Cardiac septum (tissue), 1 donor: ENCODE measurements at places on chromosomes 2 and 18.

GRCh38 chr2:151459358-151459757 is 49.7 kb downstream of the RIF1 start:
- DNase-seq: no peak

DNA sequence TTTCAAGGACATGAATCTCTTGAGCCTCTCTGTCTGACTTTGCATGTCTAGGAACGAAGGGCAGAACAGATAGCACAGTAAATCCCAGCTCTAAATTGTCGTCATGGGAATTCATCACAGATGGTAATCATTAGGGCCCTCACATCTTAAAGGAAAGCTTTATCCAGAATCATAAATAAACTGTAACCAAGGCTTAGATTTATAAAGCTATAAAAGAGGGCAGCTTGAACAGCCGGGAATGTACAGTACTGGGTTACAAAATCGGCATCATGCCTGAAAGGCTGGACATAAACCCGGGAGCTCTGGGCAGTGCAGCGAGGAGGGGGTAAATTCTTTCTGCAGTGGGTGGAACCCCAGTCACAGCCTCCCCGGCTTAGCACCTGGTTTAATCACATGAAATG is 144.4 kb downstream of the GFPT1 start:
- no peak for DNase-seq

DNA sequence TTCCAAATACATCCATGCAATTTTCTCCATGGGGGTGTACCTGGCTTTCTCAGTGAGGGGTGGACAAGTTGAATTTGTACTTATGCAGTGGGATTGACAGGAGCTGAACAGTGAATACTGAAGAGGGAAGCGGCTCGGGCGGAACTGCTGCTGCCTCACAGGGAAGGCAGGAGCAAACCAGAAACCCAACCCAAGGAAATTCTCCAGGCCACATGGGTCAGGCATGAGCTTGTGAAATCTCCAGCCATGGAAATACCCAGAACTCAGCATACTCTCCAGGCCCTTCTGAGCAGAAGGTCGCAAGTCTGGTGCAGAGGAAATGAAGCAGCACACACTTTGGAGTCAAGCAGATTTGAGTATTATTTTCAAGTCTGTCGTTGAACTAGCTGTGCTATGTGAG is 26.5 kb upstream of the INO80C start:
- DNase-seq: no peak

- peak; percentile 53 for DNase-seq
Measured at GRCh38 chr2:42978887-42979415, 186.6 kb upstream of the HAAO start.

- DNase-seq: no peak
Measured at GRCh38 chr2:111226876-111227700, 106.4 kb downstream of the BCL2L11 start.

DNA sequence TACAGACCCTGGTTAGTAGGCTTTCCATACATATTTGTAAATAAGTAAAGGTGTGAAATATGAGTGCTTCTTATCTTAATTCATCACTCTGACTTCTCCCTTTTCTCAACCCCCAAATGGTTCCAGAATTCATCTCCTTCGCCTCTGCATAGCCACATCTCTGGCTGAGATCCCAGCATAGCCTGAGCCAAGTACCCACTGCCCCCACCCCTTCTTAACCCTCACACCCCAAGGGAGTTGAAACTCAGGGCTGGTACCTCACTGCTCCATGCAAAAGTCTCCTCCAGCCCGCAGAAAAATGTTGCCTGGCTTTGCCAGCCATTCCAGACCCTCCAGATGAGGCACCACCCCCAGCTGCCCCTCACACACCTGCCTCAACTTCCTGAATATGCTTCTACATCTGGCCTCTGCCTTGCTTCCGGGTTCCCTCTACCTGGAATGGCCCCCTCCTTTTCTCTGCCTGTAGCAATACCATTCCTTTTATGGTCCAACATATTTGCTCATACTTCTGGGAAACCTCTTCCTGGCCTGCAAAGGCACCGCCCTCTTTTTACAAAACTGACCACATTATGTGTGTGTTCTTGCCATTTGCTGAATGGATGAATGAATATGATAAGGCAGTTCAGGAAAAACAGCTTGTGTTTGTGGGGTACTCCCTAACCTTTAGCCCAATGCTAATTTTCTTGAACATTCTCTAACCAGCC is 112.8 kb downstream of the CELF4 start:
- no peak for DNase-seq

GRCh38 chr2:214651451-214651850 is 158.0 kb downstream of the BARD1 start:
- no peak for DNase-seq

GRCh38 chr2:68925295-68925896 is 27.3 kb downstream of the GKN2 start:
- DNase-seq: no peak

DNA sequence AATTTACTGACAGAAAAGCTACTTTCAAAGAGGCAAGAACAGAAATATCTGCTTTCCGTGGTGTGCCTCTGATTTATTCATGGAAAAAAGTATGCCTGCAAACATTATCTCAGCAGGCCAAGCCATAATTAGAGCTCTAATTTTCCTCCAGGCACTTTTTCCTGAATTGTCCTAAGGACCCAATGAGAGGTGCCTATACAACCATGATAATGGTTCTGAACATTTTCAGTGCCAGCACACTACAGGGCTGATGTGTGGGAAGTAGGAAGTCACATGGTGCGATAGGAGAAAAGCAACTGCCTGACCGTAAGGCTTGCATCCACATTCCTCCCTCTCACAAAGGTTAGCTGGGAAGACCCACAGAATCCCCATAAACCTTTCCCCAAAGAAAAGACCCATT is 45.9 kb upstream of the EGR4 start:
- DNase-seq: no peak

DNA sequence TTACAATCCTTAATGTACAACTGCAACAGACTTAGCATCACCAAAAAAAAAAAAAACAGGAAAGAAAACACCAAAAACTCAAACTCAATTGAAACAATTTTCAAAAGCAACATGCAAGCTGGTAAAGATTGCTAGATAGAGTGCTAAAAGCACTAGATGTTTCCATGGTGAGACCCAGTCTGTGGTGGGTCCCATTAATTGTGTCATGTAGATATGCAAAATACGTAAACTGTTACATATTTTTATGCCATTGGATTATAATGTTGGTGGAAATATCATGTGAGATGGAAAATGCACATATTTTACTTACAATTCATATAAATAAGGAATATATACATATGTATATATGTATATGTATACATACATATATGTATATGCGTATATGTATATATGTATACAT is 30.5 kb downstream of the CSRNP3 start:
- no peak for DNase-seq

DNA sequence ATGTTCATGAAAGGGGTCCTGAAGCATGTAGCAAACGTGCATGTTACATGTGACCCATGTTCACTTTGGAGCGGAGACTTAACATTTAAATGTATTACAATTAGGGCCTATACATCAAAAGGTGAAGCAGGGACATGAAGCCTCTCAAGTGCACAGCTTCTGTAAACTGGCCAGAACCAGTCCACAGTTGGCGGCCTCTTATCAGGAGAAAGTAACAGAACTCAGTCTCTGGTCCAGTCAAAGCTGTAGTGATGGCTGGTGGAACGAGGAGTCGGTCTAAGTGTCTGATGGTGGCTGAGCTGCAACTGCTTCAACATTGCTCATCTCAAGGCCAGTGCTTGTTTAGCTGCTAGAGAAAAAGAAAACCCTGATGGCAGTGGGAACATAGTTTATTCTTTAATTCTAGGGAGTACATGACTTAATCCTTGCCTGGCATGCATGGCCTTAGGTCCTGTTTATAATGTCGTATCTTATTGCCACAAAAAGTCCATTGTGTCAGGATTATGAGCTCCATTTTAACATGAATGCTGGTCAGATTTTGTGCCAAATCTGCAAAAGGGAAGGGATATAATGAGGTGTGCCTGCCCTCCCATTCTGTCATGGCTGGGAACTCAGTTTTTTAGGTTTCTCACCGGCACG is 22.2 kb upstream of the YES1 start:
- DNase-seq: no peak

DNA sequence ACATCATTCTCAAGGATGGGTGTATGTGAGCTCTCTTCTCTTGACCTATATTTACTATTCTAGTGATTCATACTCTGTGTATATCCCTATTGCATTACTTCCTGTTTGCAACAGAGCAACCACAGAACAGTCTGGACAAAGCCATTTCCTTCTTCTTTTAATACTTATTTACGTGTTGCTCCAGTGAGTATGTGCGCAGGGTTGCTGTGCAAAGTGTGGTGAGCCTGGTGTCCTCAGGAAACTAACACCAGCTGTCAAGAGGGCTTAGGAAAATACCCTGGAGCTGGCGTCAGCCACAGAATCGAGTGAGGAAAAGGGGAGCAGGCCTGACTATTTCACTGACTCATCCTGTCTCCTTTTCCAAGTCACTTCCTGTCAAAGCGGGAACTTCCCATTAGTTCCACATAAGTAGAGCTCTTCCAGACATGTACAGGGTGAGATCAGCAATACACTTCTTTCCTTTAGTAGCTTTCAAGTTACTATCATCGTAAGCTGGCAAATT is 214.1 kb upstream of the COPS8 start:
- no peak for DNase-seq

GRCh38 chr2:212596688-212597087 is 58.1 kb upstream of the ERBB4 start:
- no peak for DNase-seq

DNA sequence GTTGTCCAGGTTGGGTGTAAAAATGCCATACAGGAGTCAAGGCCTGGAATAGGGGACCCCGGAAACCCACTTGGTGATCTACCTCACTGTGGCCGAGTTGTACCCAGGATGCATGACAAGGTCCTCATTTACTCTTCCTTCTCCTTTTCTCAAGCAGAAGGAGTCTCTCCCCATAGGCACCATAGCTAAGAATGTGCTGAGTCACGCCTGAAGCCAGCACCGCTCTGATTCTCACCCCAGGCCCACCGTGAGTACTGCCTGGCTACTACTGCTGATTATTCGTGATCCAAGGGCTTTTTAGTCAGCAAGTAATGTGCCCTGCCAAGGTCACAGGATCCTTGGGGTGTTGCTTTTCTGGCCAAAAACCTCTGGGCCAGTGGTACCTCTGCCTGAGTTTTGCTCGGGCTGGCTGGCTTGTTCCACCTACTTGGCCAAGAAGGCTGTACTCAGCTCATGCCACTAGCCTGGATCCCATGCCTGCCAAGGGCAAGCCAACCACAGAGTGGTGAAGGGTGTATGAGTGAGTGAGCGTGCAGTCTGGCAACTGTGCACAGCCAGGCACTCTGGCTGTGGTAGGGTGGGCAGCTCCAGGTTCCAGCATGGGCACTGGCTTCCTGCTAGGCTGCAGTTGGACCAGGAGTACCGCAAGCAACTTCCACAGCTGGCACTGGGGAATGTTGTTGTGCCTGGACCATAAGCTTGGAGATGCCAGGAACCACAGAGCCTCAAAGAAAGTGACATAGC is 650.1 kb upstream of the VRK2 start:
- DNase-seq: peak; percentile 65

GRCh38 chr2:179612591-179613298 is 248.7 kb downstream of the ZNF385B start:
- no peak for DNase-seq

- no peak for DNase-seq
Measured at GRCh38 chr2:24762518-24762917, 30.7 kb downstream of the PTRHD1 start.

- no peak for DNase-seq
Measured at GRCh38 chr2:17470855-17471641, 47.2 kb downstream of the RAD51AP2 start.

- DNase-seq: no peak
Measured at GRCh38 chr2:235270956-235271355, 222.9 kb upstream of the AGAP1 start.

DNA sequence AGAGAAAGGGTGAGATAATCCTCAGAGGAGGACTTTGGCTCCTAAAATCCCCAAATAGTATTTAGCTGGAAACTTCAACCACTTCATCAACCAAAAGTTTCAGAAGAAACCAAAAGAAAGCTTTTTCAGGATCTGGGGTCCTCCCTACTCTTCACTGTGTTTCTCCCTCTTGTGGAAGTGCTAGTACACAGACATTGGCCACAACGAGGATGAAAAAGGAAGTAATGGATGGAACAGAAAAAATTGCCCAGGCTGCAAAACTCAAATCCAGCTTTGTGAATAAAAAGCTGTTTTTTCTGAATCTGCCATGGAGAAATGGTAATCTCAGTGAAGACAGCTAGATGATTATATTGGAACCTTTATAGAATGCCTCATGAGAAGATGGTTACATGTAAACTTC is 4.0 kb downstream of the PID1 start:
- DNase-seq: no peak

- DNase-seq: no peak
Measured at GRCh38 chr2:128298846-128299507, 19.7 kb downstream of the HS6ST1 start.

- no peak for DNase-seq
Measured at GRCh38 chr2:85893428-85894258, 4.9 kb upstream of the ST3GAL5 start.

DNA sequence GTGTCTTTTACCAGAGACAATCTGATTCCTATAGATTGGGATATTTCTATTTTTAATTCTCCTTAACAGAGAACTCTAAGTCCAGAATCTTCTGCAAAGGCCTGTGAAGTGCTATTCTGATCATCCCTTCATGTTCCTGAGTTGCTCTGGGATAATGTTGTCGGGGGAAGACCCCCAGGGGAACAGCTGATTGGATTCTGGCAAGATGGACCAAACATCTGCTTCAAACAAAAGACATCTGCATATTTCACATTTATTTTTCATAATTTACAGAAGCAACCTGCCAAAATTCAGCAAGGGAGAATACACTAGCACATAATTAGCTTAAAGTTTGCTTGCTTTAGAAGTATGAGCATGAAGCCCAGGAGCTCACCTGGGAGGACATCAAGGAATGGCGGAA is 116.0 kb upstream of the ETAA1 start:
- DNase-seq: no peak

- DNase-seq: no peak
Measured at GRCh38 chr2:53576166-53576565, 191.4 kb upstream of the CHAC2 start.

GRCh38 chr2:42132191-42132965 is 36.8 kb upstream of the EML4 start:
- DNase-seq: no peak

- DNase-seq: no peak
Measured at GRCh38 chr2:83665154-83665553, 793.9 kb downstream of the SUCLG1 start.

GRCh38 chr2:235183786-235184185 is 232.0 kb downstream of the SH3BP4 start:
- DNase-seq: no peak

DNA sequence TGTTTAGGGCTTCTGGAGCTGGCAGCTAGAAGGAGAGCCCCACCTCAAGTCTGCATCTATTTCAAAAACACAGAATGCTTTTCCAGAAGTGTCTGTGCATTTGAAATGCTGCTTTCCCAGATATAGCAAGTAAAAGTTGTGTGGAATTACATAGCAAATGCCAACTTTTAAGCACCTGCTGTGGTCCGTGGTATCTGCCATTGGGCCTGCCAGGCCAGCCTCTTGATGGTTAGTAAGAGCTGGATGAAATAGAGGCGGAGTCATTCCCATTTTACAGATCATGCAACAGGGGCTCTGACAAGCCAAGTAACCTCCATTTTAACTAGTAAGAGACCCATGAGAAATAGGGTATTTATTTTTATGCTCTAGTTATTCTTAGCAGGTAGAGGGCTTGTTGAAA is 61.6 kb downstream of the MGAT5 start:
- DNase-seq: no peak

- DNase-seq: no peak
Measured at GRCh38 chr2:197294260-197294659, 16.3 kb downstream of the ANKRD44 start.

- no peak for DNase-seq
Measured at GRCh38 chr2:63992061-63992685, 27.1 kb downstream of the VPS54 start.
